ENCODE measurements at places on chromosomes 5 and 9.

- DNase-seq = no peak
These were observed 317.4 kb downstream of the KDM4C start for GRCh38 chr9:7075154-7075553.

- no peak for DNase-seq
These were observed 11.0 kb upstream of the ABL1 start for GRCh38 chr9:130824079-130824478.

- peak; percentile 39 for DNase-seq
These were observed at the start of gene C7 for GRCh38 chr5:40909264-40909663. TSS of gene C7 (plus strand) at chr5:40909497. CDS start at chr5:40909611, 114 bp downstream.

GRCh38 chr9:135889564-135890189 is 17.7 kb downstream of the CAMSAP1 start:
- DNase-seq = no peak

- DNase-seq = peak; percentile 70
These were observed 91.6 kb downstream of the ROR2 start for GRCh38 chr9:91858213-91859030.

- DNase-seq = no peak
These were observed 87.3 kb downstream of the GAS1 start for GRCh38 chr9:86860006-86860405.
